A549 (cell line): ENCODE measurements at places on chromosomes 16 and 17. TPM values are rescaled to one million over a fixed set of nuclear protein-coding genes. Genes with fewer than 3 reads are reported as not detected.

GRCh38 chr17:69048634-69049033, 12.1 kb downstream of the ABCA9 start:
- no peak for DNase-seq

Gene USP43
- 3.8 to 4.9 TPM (median 4.0 TPM) in 3 replicates for polyA plus RNA-seq

- no peak for DNase-seq
Observed at GRCh38 chr17:80664217-80664790, 119.7 kb downstream of the RPTOR start.

DNA sequence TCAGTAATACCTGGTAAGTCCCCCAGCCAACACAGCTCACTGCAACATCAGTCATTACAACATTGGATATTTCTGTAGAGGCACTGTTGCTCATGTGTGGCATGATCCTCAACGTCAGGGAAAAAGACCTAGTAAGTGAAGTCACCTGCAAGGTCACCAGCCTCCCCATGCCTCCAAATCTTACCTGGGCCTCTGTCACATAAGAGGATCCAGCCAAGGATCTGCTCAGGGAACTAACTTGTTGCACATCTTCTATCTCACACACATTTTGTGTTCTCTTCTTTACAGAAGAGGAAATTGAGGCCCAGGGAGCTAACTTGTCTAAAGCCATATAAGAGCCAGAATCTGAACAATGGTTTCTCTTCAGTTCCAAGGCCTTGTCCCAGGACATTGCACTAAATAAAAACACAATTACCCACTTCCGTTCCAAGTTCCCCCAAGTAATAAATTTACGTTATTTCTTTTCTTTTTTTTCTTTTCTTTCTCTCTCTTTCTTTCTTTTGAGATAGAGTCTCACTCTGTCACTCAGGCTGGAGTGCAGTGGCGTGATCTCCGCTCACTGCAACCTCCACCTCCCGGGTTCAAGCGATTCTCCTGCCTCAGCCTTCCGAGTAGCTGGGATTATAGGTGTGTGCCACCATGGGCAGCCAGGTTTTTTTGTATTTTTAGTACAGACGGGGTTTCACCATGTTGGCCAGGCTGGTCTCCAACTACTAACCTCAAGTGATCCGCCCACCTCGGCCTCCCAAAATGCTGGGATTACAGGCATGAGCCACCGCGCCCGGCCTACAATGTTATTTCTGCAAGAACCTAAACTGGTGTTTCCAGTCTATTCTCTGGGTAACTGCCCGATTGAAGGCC, 1.3 kb downstream of the SHMT1 start:
- DNase-seq = no peak

DNA sequence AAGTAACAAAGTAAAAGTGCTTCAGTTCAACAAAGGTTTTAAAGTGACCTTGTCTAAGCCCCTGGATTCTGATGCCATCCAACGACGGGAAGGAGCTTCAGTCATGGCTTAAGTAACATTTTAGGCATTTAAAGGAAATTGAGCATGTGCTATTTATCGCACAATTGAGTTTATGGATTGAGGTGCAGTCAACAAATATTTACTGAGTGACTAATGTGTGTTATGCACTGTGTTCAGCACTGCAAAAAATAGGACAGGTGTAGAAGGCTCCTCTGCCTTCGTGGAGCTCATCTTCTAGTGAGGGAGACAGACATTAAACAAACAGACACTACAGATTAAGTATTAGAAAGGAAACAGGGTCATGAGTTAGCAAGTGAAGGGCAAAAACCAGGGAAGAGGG, 12.5 kb downstream of the TMIGD1 start:
- DNase-seq = no peak

DNA sequence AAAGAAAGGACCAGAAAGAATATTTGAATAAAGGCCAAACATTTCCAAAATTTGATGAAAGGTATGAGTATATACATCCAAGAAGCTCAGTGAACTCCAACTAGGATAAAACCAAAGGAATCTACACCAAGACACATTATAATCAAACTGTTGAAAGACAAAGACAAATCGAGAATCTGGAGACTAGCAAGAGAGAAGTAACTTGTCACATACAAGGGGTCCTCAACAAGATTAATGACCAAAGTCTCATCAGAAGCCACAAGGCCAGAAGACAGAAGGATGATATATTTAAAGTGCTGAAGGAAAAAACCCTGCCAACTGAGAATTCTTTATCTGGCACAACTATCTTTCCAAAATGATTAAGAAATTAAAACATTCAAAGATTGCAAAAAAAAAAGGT, 9.3 kb upstream of the IL21R start:
- DNase-seq = no peak

Gene ZSCAN10
- not detected in 3 replicates for polyA plus RNA-seq

Gene TAC4
- not detected in 3 replicates for polyA plus RNA-seq

Gene INCA1
- polyA plus RNA-seq = 1.1 to 1.3 TPM (median 1.1 TPM) in 3 replicates

Gene ZG16B
- 0.40 to 0.59 TPM (median 0.54 TPM) in 3 replicates for polyA plus RNA-seq

Gene HSPB9
- not detected in 3 replicates for polyA plus RNA-seq

DNA sequence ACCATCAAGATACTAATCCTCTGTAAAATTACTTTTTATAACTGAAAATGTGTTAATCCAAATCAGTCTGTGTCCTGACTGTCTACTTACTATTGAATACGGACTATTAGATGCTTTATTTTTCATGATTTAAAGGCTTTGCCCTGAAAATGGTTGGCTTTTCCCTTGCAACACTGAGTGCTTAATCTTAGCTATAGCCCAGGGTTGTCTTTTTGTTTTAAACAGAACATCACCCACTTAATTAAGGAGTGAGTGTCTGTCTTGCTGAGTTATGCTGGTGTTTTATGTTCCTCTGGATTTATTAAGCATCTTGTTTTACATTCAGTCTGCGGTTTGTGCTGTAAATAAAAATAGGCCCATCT, 11.0 kb downstream of the FTO start:
- no peak for DNase-seq

Gene RAMP2
- polyA plus RNA-seq = 0.30 to 1.0 TPM (median 0.87 TPM) in 3 replicates

GRCh38 chr17:65477600-65477999, 83.8 kb downstream of the AXIN2 start:
- no peak for DNase-seq

Gene ZNF319
- polyA plus RNA-seq = 11.1 to 11.6 TPM (median 11.3 TPM) in 3 replicates

Gene DPEP1
- 0.97 to 1.3 TPM (median 1.1 TPM) in 3 replicates for polyA plus RNA-seq

Gene BAIAP2
- 23.9 to 30.4 TPM (median 27.5 TPM) in 3 replicates for polyA plus RNA-seq

GRCh38 chr17:80847496-80848230, 144.0 kb upstream of the CHMP6 start:
- no peak for DNase-seq

- DNase-seq = no peak
Observed at GRCh38 chr16:21685034-21685455, 21.3 kb downstream of the OTOA start.

GRCh38 chr17:32470405-32471167, 16.2 kb upstream of the CDK5R1 start:
- DNase-seq = no peak

- peak; percentile 11 for DNase-seq
Observed at GRCh38 chr16:3530371-3530914, 29.6 kb downstream of the CLUAP1 start.
